ENCODE measurements at places on chromosomes 2 and 18.
A peak's percentile ranks its signal among the peaks of the same experiment; 100 is the strongest.

- no peak for DNase-seq
These were observed 29.5 kb upstream of the SLC35G4 start for GRCh38 chr18:11579916-11580315.

DNA sequence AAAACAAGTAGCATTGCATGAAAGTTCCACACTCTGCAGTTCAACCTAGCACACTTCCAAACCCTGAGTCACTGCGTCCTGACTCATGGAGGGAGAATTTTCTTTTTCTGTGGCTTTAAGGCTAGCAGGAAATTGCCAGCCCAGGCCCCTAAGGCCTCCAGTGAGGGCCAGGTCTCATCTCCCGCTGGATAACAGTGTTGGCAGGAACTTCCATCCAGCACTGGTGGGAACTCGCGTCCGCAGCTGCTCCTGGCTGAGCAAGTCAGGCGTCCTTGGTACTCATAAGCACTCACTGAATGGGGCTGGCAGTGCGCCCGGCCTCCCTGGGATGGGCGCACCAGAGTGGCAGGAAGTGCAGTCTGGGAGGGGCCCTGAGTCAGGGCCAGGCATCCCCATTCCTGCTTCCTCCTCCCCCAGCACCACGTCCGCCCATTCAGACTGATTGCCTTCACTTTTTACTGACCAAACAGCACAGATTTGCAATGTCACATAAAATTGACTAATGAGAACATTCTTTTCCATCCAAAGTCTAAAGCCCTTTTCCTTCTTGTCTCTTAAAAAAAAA, 14.3 kb downstream of the MALL start:
- peak; percentile 21 for DNase-seq

GRCh38 chr18:38369772-38370690, 804.4 kb upstream of the CELF4 start:
- DNase-seq: peak; percentile 97

GRCh38 chr2:112290088-112290487, 14.7 kb downstream of the ZC3H6 start:
- DNase-seq: no peak

DNA sequence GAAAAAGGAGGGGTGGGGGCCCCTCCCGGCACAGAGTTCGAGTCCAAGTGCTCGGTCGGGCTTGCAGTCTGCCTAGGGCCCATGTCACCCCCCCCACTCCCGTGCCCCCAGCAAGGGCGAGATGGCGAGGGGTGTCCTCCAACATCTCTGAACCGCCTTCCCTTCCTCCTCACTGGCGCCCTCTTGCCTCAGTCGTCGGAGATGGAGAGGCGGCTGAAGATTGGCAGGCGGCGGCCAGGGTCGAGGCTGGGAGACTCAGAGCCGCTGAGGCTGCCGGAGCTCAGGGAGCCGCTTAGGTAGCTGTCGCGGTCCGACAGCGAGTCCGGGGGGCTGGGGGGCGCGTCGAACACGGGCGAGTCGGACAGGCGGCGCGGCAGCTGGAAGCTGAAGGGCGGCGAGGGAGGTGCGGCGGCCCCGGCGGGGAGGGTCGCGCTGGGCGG, 2.3 kb downstream of the ZFP36L2 start:
- DNase-seq: no peak

- no peak for DNase-seq
These were observed 136.4 kb downstream of the GLI2 start for GRCh38 chr2:120871881-120872620.

GRCh38 chr2:187567126-187567525, 12.9 kb upstream of the TFPI start:
- DNase-seq: no peak

DNA sequence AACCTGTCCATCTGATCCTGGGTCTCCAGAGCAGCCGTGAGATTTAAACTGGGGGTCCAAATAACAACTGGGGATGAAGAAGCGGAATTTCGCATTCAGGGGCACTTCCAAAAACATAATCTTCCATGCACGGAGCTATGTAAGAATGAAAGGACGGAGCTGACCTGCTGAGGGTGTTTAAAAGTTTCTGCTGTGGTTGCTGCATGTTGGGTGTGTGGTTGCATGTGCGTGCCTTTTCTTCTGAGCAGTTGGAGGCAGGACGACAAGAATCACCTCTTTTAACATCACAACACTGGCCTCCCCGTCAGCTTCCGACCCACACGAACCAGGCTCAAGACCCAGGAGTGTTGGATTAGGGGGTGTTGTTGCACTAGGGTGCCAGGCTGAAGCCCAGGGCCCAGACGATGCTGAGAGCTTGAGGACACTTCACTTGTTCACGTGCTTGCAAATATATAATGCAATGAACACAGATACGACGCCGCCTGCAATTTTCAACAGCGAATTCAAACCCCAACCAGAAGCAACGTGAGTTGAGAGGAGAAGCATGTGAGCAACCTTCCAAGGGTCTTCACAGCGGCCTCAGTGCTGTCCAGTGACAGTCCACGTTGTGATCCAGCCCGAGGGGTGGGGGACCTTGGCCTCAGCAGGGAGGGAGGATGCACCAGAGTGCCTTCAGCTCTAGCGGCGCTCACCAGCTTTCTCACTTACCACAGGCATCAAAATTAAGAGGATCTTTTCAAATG, 76.0 kb upstream of the SALL3 start:
- DNase-seq: no peak

DNA sequence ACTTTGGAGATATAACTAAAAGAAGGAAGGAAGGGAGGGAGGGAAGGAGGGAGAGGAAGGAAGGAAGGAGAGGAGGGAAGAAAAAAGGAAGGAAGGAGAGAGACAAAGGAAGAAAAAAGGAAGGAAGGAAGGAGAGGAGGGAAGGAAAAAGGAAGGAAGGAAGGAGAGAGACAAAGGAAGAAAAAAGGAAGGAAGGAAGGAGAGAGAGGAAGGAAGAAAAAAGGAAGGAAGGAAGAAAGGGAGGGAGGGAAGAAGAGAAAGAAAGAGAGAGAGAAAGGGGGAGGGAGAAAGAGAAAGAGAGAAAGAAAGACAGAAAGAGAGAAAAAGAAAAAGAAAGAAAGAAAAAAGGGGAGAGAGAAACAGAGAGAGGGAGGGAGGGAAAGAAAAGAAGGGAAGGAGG, 147.4 kb downstream of the MYT1L start:
- no peak for DNase-seq

- DNase-seq: no peak
These were observed 329.0 kb upstream of the LRATD1 start for GRCh38 chr2:14303366-14304115.

- DNase-seq: no peak
These were observed 309.8 kb upstream of the COL3A1 start for GRCh38 chr2:188664416-188664815.

- no peak for DNase-seq
These were observed 217.2 kb upstream of the PKDCC start for GRCh38 chr2:41830600-41830999.

GRCh38 chr2:219684721-219685689, 57.6 kb downstream of the SLC4A3 start:
- DNase-seq: peak; percentile 49

DNA sequence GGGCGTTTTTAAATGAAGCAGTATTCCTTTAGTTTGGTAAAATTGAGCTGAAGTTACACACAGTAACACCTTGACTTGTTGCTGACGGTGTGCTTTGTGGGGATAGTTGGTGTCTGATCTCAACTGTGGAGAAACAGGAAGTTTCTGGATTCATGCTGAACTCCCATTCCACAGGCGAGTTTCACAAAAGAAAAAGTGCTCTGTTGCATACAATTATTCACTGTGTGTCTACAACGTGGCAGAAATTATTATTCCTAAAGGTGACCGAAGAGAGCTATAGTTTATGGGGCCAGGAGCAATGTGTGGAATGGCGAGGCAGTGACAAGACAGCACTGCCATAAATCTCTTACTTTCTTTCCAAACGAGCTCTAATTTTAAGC, 463 bp upstream of the CABYR start:
- no peak for DNase-seq

- DNase-seq: no peak
These were observed 158.7 kb upstream of the MYO3B start for GRCh38 chr2:170019060-170019805.

DNA sequence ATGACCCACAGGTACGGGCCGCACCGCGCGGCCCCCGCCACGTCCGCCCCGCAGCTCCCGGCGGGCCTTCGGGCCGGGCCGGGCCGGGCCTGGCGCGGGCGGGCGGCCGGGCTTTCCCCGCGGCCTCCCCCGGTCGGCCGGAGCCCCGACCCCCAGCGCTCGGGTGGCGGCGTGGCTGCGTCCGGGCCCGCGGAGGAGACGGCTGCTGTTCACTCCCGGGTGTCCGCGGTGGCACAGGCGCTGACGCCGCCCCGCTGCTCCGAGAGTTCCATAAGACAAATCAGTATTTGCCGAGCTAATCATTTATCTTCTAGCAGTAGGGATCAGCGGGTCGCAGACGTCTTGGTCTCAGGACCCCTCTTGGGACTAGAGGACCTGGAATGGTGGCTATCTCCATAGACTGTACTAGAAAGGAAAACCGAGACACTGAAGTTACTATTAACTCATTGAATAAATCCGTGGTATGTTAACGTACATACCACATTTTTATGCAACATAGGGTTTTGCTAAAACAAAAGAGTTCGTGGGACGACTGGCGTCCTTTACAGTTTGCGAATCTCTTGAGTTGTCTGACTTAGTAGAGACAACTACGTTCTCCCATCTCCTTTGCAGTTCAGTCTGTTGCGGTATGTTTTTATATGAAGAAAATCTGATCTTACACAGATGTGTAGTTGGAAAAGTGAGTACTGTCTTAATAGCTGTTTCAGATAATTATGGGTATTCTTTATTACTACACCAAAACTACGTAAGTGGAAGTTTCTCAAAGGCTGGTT, 500 bp downstream of the LIMS1 start:
- DNase-seq: peak; percentile 62

DNA sequence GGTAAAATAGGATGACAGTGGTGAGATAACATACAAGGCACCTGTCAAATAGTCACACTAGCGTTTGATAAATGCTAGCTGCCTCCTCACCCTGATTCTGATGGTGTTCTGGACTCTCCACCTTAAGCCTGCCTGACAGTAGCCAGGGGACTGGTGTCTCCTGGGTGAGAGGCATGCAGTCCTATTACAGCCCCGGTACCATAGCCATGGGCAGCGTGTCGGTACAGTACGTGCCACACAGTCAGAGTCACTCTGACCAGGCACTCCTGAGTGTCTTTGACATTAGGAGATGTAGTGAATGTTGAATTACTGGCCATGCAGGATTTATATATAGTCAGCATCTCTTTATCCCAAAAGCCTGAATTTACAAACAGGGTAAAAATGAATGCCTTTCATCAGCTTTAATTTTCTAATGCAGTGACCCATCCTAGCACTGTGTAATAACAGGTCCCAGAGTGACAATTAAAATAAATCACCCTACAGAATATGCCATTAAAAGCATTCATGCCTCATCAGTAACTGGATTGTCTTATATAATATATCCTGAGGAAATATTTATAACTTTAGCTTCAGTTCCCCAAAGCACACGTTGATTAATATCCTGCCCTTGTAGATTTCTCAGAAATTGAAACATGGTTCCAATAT, 760.3 kb upstream of the SOX11 start:
- DNase-seq: no peak

DNA sequence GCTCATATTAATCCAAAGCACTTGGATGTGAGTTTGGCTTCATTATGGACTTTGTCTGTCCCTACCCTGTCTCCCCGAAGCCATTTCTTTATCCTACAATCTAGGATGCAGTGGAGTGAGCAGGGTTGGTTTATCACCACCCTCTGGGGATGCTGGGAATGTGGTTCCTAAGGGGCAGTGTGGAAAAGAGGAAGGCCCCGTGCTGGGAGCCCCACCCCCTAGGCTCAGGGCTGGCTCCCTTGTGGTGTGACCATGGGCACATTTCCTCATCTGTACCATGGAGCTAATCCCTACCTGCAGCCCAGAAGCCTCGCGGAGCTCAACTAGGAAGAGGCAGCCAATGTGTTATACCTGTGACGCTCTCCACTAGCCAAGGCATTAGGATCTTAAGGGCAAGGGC, 92.5 kb downstream of the TGOLN2 start:
- DNase-seq: no peak

- DNase-seq: no peak
These were observed 99.7 kb upstream of the SMAD7 start for GRCh38 chr18:49050452-49050851.

GRCh38 chr2:65749545-65749944, 317.1 kb upstream of the SPRED2 start:
- DNase-seq: no peak

DNA sequence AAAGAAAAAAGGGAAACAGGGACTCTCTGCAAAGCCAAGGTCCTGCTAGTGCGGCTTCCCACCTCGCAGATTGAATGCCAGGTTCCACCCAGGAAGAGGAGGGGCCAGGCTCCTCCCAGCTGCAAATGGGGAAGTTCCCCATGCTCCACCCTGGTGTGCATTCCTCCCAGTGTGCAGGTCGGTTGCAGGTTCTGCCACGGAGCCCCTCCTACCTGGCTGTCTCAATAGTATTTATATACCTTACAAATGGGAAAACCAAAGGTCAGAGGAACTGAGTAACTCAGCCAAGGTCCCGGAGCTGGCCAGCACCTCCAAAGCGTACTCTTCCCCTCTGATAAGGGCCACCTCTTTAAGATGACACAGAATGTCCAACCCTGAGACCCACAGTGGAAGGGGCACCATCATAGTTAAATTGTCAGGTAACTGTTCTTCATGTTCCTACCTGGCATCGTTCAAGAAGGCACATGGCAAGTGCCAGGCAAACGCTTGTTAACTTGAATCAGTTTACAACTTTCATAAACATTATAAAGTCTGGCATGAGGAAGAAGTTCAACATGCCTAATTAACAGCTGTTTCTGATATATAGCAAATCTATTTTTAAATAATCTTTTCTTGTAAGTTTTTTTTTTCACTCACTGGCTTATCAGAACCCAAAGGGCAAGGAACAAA, 35.5 kb downstream of the POU3F3 start:
- no peak for DNase-seq

DNA sequence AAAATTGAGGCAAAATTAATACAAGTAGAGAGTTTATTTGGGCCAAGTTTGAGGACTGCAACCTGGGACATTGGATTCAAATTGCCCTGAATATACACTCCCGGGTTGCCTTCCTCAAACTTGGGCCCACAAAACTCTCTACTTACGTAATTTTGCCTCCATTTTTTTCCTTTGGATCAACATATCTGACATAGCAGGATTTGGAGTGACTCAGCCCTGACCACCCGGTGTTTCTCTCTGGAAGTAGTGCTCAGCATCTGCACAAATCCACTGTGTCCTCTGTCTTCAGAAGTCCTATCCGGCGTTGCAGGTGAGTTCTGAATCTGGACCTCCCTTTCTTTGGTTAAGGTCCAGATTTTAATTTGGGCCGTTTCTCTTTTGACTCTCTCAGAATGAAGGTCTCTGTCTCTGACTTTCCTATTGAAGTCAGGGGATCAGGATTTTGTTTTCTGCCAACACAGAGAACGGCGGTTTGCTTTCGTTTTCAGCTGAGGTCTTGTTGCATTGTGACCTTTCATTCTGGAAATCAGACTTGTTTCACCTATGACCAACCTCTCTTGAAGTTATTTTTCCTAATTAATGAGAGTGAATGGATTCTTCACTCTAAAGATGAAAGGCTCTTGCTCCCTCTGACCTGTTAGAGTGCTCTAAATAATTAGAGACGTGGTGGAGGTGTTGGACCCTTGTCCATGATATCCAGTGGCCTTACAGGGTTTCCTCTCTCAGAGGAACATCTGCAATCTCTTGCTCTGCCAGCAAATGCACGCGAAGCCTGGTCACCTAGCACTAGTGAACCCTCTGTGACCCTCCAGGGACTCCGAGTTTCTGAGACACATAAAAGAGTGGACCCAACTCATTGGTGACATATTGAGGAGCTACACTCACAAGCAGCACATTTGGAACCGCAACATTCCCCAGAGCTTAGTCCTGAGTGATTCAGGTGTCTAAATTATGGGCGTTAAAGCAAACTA, 13.6 kb downstream of the TCF23 start:
- DNase-seq: no peak

Data from NCI-H2227 treated with DMSO at 0.1 percent for 48 hours (cell line).